ENCODE measurements at places on chromosomes 12 and 14.

GRCh38 chr14:31858868-31859267 lies 218.2 kb upstream of the ARHGAP5 start:
- DNase-seq: no peak

DNA sequence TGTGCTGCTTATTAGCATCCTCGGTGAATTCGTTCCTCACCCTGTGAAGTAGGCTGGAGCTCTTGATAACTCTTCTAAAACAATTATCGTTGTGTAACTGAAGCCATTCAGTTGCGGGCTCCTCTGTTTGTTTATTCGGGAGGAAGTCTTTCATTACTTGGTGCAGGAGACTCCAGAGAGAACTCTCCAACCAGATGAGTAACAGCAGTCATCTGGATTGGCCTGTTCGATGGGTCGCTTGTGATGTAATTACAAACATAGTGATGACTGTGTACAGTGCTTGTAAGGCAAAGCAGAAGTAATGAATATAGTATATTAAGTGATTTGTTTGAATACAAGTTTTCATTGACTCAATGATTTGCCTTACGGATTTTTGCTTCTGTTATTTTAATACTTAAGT lies 10.9 kb downstream of the ATP6V0A2 start:
- DNase-seq: no peak

GRCh38 chr14:61860294-61860918 lies 98.2 kb downstream of the SNAPC1 start:
- no peak for DNase-seq

GRCh38 chr12:62288328-62288727 lies 28.1 kb downstream of the USP15 start:
- no peak for DNase-seq

GRCh38 chr12:27987331-27987730 lies 14.8 kb upstream of the PTHLH start:
- DNase-seq: no peak

GRCh38 chr14:63200767-63201166 lies 3.5 kb upstream of the RHOJ start:
- DNase-seq: no peak

GRCh38 chr12:109760930-109761921 lies 47.6 kb downstream of the FAM222A start:
- DNase-seq: peak; percentile 43

GRCh38 chr14:99863059-99863458 lies 69.8 kb downstream of the EML1 start:
- no peak for DNase-seq

DNA sequence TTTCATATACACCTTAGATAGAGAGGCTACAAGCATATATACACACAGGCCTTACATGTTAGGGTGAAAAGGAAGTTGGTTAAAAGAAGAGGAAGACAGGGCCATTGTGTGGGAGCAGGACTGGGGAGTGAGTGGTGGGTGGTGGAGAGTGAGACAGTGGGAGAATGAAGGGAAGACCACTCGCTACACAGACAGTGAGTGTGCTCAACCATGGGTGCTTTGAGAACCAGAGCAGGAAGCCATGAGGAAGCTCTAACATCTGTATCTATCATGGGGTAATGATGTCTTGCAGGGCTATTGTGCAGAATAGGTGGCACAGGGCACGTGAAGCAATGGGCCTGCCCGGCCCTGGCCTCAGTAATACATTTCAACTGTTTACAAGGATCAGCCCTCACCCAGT lies 11.4 kb upstream of the KRT74 start:
- DNase-seq: no peak

DNA sequence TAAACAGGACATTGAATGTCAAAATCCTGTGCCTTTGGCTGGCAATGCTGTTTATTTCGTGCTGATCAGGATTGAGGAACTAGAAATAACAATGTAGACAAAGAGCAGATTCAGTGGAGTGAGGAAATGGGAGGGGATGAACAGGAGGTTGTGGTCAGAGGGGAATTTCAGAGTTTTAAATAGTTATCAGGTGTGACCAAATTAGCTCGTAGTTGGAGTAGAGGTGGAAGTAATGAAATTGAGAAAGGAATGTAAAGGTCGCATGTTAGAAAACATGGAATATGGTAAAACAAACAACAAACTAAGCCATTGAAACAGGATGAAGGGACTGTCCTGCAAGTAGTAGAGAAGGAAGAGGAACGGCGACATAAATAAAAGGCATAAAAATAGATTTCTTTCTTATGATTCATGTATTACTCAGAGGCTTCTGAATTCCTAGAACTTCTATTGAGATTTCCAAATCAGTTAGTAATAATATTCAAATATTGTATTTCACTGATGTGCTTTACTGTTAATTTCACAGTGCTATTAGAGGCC lies 9.5 kb upstream of the SAV1 start:
- no peak for DNase-seq

DNA sequence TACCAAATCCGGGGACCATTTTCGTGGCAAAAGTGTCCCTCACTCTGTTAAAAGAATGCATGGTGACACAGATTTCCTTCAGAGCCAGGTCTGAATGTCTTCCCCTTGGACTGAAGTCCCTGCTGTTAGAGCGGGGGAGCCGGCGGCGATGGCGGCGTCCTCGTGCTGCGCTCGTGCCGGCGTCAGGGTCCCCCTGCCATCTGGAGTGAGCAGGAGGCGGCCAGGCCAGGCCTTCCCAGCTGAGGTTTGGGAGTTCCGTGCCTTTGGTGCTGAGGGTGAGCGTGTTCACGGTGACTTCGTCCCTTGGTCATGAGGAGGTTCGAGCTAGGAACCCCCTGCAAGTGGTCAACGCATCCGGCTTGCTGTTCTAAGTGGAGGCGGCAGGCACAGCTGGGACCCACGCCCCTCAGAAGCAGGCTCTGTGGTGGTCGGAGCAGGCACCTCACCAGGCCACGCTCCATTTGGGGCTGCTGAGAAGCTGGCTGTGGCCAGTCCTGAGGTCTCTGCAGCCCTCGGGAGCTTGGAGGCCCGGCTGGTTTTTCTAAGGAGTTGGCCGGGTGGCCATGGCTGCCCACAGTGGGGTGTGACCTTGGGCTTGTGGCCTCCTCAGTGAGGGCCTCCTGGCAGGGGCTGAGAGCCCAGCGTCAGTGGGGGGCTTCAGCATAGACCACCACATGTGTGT lies 9.5 kb downstream of the ZFYVE21 start:
- DNase-seq: no peak

- DNase-seq: no peak
These were observed 191.1 kb downstream of the CALM1 start for GRCh38 chr14:90587918-90588317.

Measured in ecto neural progenitor cell (in vitro differentiated cells).